ENCODE measurements at places on chromosomes 13 and 19. TPM values are rescaled to one million over a fixed set of nuclear protein-coding genes. Genes with fewer than 3 reads are reported as not detected.

- DNase-seq: no peak
Observed at GRCh38 chr13:97535614-97536013, 101.6 kb downstream of the RAP2A start.

- DNase-seq: no peak
Observed at GRCh38 chr13:26759907-26760831, at the start of gene GPR12. Gene GPR12 (minus strand): TSS chr13:26760786. CDS start chr13:26759827, 959 bp downstream.

GRCh38 chr13:49927755-49928154 is 8.4 kb downstream of the SPRYD7 start:
- DNase-seq: no peak

DNA sequence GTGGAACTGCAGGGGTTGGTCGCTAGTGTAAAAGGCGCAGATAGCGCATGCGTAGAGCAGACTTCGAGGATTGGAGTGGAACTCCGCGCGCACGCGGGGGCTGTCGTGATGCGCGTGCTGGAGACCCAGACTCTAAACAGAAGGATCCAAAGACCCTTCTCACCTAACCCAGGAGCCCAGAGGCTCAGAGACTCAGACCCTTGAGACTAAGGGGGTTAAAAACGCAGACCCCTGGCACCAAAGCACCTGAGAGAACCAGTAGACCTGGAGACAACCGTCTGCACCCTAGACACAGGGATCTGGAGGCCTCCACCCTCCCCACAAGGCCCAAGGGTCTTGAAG is 567 bp upstream of the CTU1 start:
- no peak for DNase-seq

Gene ZNF829
- 3.0 TPM for total RNA-seq

DNA sequence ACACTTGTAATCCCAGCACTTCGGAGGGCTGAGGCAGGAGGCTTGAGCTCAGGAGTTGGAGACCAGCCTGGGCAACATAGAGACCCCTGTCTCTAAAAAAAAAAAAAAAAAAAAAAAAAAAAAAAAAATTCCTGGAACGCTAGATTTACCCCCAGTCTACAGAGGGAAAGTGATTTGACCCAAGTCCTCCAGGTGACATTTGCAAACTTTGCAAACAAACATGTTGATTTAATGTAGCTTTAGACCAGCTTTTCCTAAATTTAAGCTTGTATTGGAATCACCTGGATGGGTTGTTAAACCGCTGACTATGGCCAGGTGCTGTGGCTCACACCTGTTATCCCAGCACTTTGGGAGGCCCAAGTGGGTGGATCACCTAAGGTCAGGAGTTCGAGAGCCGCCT is 8.4 kb downstream of the CPT1C start:
- DNase-seq: no peak

- no peak for DNase-seq
Observed at GRCh38 chr19:4083677-4084546, 17.2 kb upstream of the ZBTB7A start.

DNA sequence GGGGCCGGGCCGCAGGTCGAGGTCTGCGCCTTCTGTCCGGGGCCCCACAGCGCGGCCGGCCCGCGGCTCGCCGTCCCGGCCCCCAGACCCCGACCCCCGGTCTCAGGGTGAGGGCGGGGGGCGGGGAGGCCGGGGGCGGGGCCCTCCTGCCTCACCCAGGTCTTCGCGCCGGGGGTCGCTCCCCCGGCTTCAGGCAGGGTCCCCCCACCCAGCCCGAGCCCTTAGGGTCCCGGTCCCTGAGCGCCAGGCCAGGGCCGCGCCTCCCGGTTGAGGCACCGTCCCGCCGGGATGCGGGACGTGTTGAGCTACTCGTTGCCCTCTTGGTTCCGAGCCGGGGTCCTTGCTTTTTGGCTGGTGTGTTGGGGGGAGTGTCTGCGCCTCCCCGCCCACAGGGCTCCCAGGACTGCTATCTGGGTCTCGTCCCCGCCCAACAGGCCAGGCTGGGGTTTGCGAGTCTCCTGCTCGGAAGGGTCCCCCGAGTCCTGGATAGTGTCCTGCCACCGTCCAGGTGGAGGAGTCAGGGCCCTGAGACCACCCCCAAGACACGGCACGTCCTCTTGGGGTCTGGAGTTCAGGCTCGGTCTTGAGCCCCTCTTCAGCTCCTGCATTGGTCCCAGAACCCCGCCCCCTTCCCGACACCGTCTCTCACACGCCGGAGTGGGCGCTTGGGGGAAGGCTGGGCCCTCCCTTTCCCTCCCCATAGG is 452 bp downstream of the PIAS4 start:
- no peak for DNase-seq

Gene ZNF610
- 14.2 TPM for total RNA-seq

Gene SLC10A2
- not detected for total RNA-seq

DNA sequence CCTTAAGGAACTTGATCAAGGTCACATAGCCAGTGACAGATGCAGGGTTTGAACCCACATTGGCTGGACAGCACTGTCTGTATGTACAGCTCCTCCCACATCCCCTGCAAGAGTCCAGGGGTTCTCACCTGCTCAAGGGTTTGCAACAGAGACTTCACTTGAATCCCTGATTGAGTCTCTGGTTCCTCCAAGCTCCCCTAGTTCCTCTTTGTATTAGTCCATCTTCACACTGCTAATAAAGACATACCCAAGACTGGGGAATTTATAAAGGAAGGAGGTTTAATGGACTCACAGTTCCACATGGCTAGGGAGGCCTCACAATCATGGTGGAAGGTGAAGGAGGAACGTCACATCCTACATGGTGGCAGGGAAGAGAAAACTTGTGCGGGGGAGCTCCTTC is 72.8 kb upstream of the CLDN10 start:
- DNase-seq: no peak

Gene C19orf67
- 0.90 TPM for total RNA-seq

Gene SHISA7
- 0.04 TPM for total RNA-seq

DNA sequence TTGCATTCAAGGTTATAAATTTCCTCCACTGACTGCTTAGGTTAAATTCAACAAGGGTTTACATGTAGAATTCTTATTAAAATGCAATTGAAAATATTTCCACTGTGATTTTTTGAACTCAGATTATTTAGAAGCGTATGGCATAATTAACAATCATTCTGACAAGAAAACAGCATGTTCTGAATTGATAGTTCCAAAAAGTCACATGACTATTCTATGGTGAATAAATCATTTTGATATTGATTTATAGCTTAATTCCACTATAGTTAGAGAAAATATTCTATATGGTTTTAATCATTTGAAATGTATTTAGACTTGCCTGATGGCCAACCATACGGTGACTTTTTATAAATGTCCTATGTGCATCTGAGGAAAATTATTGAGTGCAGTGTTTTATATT is 3.0 kb downstream of the ZNF577 start:
- DNase-seq: no peak

GRCh38 chr19:33335446-33335845 is 33.1 kb upstream of the CEBPA start:
- DNase-seq: no peak

DNA sequence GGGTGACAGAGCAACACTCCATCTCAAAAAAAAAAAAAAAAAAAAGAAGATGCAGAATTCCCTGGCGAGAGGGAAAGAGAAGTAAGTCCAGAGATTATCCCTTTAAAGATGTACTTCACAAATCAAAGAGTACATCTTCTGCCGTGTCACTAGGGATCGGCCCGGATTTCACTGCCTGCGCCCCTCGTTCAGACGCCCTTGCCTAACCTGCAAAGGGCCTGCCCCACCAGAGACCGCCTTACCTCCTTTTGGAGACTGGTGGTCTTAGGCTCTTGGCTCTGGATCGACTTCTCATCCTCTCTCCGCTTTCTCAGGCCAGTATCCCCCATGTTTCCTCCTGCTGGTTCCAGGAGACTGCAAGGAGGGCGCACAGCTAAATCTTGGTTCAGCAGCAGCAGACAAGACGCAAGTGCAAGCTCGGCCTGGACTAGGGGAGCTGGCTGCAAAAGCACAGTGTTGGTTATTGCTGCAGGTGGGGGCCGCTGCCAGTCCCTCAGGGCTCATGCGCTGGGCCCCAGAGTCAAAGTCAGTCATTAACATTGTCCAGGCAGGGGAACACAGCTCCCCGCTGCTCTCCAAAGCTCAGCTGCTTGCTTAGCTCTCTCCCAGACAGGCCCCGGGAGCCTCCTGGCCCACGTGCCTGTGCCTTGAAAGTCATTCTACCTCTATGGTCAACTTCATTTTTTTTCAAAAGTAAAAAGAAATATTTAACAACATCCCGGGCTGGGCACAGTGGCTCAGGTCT is 1.2 kb downstream of the SLC7A9 start:
- no peak for DNase-seq

DNA sequence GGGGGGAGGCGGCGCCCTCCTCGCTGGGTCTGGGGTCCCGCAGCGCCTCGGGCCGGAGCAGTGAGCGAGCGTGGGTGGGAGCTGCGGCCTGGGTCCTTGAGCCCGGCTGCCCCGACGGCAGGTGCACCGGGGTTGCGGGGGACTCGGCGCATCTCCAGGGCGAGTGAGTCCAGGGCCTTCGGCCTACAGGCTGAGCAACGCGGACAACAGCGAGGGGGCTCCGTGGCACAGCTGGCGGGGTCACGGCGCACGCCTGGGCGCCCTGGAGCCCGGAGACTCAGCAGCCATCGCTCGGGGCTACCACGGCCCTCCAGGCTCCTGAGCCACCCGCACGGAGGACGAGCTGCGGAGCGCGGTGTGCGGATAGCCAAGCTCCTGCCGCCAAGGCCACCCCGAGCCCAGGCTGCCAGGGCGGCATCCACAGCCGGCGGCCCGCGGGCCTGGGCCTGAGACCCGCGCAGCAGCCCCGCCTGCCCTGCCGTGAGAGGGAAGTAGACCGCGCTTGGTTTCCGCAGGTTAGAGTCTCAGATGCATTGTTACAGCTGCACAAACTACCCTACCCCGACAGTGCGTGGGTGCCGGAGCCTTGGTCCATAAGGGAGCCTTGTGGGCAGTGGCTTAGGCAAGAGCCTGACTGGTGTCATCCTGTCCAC is 253.9 kb upstream of the SGCG start:
- no peak for DNase-seq

- no peak for DNase-seq
Observed at GRCh38 chr13:24670961-24671381, 9.2 kb upstream of the ATP12A start.

GRCh38 chr13:94479616-94480015 is at the start of gene DCT:
Gene DCT (minus strand): TSS chr13:94479682. CDS start chr13:94479255, 427 bp downstream.
- no peak for DNase-seq

- DNase-seq: no peak
Observed at GRCh38 chr13:111393221-111393790, 72.9 kb downstream of the TEX29 start.

DNA sequence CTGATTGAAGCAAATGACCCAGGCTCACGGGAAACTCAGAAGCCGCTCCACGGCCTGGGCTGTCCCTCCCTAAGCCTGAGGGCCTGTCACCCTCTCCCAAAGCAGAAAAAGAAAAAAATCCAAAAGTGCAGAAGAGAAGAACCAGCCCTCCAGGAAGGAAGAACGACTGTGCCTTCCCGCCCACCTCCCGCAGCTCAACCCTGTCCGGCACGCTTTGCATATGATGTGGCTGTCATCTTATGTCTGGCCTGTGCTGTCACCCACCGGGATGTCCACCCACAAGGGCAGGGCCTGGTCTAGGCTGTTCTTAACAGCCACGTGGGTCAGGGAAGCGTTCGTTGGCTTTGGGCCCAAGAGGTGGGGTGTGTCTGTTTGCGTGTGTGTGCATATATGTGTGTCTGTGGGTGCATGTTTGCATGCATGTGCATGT is 13.7 kb downstream of the ZBTB7A start:
- no peak for DNase-seq

DNA sequence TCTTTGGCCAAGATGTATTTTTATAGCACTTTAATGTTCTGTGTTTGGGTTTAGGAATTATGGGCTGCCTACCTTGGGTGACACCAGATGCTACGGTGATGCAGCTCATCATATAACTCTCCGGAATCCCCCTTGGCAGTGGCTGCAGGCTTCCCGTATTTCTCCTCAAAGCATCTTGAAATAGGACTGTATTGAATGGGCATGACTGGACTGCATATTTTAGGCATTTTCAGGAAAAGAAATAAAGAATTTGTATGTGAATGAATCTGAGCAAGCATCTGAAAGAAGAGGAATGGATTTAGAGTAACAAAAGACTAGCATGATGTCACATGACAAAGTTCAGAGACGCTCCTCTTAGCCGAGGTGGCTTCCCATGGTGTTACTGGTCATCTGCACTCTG is 70.6 kb downstream of the DGKH start:
- no peak for DNase-seq

- DNase-seq: no peak
Observed at GRCh38 chr13:25174304-25174703, 2.2 kb upstream of the AMER2 start.

Gene PEG3
- not detected for total RNA-seq

DNA sequence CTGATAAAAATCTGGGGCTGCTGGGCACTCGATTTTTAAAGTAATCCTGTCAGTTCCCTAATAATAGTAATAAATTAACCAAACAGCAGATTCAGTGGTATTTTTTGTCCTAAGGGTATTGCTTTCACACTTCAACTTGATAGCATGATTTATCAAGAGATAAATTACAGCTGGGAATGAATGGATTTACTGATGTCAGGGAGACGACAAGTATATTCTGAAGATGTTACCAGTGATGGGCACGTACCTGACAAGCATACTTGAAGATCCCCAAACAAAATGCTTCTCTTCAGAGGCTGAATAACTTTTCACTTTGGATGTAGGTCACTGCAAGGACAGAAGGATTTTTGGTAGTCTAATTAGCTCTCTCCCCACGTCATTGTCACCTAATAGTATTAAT is 82.0 kb downstream of the OLFM4 start:
- DNase-seq: no peak

- no peak for DNase-seq
Observed at GRCh38 chr13:112902101-112902651, 66.8 kb upstream of the MCF2L start.

DNA sequence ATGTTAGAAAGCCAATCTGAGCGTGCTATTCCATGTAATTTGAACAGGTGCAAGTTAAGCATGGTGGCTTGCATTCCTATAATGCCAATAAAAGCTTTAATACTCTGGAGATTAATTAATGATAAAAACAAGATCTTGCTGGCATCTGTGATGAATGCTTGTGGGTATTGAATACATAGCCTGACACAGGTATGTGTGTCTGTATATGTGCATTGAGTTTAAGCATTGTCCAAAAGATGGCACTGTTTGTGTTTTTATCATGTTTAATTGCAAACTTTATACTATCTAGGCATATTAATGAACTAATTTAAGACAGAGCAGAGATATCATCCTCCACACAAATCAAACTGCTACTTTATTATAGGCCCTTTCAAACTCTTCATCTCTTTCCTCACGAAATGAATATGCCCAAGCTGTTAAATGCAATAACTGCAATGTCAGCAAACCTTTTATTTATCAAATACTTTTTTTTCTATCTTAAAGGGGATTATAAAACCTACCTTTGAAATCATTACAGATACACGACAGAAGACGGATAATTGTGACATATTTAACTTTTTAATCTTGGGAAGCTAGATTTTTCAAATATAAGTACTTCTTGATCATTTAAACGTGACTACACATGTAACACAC is 86.5 kb downstream of the TNFSF11 start:
- no peak for DNase-seq

Gene LACC1
- total RNA-seq: 2.3 TPM

Data from mesothelial cell of epicardium (in vitro differentiated cells).